ENCODE measurements at places on chromosomes 5 and 9.
A peak's percentile ranks its signal among the peaks of the same experiment; 100 is the strongest.

GRCh38 chr9:129351058-129351641 lies 173.1 kb upstream of the IER5L start:
- DNase-seq = no peak

- no peak for DNase-seq
Measured at GRCh38 chr5:95671826-95672225, 11.0 kb downstream of the SPATA9 start.

DNA sequence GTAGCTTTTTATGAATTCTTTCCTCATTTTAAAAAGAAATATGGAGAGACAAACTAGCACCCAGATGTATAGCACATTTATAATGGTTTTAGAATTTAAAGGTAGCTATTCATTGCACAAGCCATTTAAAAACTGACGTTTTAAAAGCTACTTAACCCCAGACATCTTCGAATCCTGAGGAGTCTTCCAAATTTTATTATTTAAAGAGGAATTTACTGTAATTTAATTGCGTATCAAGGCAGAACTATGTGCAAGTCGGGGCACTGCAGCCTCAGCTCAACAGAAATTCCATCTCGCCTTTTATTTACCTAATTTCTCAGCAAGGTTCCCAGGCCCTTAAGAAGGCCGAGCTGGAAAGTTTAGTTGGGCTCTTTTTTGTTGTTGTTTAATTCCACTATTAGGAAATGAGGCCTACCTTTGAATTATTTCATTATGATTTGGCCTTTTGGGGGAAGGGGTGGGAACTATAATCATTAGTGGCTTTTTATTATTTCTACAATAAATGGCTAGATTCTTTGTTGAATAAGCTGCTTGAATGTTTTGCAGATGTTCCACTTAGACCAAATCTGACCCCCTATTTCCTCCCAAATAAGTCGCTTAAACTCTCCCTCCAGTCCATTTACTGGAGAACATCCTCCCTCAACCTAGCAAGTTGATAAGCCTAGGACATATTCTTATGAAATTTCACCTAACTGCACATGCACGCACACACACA lies 20.2 kb downstream of the NR2F1 start:
- DNase-seq = no peak

GRCh38 chr5:179694561-179694960 lies 4.2 kb upstream of the CANX start:
- DNase-seq = no peak

DNA sequence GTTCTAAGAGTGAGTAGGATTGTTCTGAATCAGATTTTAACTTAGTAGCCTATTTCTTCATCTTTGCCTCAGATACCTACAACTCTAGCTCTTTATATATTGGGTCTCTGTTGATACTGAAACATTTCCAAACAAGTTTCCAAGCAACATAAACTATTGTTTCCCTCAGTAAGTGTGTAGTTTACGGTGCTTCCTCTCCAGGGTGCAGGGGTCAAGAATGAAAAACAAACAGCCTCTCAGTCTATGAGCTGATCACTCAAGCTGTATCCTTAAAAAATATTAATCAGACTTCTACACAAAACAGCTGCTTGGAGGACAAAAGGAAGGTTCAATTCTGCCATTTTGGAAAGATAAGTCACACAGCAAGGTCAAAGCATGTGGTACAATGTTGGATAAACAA lies 75.0 kb downstream of the ADAMTS12 start:
- no peak for DNase-seq

GRCh38 chr5:142395334-142395733 lies 70.5 kb upstream of the SPRY4 start:
- no peak for DNase-seq

DNA sequence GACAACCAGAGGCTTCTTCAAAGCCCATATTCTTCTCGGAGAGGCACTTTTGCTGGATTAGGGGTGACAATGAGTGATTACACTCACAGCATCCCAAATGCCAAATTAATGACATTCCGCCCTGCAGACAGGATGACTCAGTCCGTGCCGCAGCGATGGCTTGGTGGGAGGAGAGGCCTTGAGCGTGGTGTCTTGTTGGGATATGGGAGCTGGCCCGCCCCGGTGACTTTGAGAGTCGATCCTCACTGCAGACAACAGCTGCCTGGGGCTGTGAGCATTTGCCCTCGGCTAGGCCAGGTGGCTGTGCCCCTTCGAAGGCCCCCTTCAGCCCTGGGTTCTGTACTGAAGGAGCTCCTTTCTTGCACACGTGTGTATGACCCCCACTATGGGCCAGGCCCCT lies 29.8 kb downstream of the OLFM1 start:
- no peak for DNase-seq

DNA sequence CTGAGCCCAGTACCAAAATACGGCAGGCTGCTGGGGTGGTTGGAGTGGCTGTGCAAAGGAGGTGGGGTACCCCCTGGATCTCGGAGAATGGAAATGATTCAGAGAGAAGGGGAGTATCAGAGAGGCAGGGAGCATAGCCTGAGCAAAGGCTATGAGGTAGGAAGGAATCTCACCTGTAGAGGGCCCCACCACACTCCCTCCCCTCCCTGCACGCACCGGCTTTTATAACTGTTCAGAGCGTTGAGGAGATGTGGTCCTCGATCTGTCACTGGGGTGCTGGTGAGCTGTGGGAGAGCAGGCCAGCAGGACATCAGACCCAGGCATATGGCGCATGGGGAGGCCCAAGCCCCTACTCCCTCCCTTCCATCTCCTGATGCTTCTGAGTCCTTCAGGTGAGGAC lies 13.2 kb downstream of the PHF19 start:
- no peak for DNase-seq

- DNase-seq = no peak
Measured at GRCh38 chr9:14270358-14271092, 43.4 kb downstream of the NFIB start.

- no peak for DNase-seq
Measured at GRCh38 chr9:90019626-90020025, 414.8 kb downstream of the GADD45G start.

- DNase-seq = peak; percentile 61
Measured at GRCh38 chr9:35051069-35051967, 21.1 kb downstream of the VCP start.

DNA sequence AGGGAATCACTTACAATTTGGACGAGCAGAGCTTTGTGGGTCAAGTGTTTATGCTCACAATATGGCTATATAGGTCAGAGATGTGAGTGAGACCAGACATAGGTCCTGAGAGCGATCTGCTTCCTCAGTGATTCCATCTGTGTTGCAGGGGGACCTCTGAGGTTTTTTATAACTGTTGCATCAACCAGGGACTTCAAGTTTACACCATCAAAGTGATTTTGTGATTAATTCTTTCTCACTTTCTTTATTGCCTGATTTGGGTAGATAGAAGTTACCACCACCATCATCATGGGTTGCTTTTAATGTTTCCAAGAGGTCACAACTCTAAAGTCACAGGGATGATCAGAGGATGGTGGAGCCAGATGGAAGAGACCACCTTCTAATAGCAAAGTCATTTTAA lies 7.0 kb upstream of the MTAP start:
- DNase-seq = no peak

GRCh38 chr5:147309621-147310020 lies 74.8 kb downstream of the STK32A start:
- no peak for DNase-seq

DNA sequence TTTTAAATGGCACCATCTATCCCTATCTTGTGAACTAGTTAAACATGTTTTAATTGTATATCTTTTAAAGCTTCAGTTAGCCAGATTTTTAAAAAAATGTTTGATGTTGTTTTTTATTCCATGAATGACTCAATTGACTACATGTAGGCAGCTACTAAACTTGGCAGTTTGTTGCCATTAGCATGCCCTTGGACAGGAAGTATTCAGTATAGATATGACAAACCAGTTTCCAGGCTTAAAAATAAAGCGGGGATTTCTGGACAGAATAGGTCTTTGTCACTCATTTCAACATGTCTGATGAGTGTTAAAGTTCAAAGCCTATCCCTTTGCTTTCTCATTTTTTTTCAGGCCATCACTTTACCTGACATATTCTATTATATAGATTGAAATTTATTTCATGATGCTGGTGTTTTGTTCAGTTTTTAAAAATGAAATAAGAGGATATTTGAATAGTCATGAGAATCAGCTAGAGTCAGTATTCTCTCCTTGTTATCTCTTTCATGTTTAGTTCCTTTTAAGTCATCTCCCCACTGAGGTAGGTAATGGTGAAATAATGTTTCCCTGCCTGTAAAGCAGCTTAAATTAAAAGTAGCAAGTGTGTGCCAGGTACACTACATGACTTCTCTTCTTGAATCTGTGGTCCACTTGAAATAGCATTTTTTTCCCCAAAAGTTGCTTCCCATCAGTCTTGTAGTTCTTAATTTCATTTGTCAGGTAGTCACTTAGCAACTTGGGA lies 11.9 kb downstream of the TNFAIP8 start:
- no peak for DNase-seq

- DNase-seq = no peak
Measured at GRCh38 chr9:78971540-78971939, 600.2 kb upstream of the TLE4 start.

- no peak for DNase-seq
Measured at GRCh38 chr5:54630738-54631359, 113.3 kb downstream of the SNX18 start.

GRCh38 chr9:70113403-70114022 lies 69.9 kb downstream of the MAMDC2 start:
- DNase-seq = peak; percentile 71
